CD4-positive, alpha-beta T cell (primary cell): ENCODE measurements at places on chromosomes 4 and X. TPM values are rescaled to one million over a fixed set of nuclear protein-coding genes. Genes with fewer than 3 reads are reported as not detected.

- no peak for DNase-seq
- H3K4me1 ChIP-seq = no peaks in the 10 kb centered on the region
- H3K36me3 ChIP-seq = no peaks in the 10 kb centered on the region
- H3K27ac ChIP-seq = no peak overlapping the region
- no peak overlapping the region for H3K4me3 ChIP-seq
- H3K27me3 ChIP-seq = no peaks in the 10 kb centered on the region
Observed at GRCh38 chr4:138053641-138054301, 188.4 kb downstream of the SLC7A11 start.

DNA sequence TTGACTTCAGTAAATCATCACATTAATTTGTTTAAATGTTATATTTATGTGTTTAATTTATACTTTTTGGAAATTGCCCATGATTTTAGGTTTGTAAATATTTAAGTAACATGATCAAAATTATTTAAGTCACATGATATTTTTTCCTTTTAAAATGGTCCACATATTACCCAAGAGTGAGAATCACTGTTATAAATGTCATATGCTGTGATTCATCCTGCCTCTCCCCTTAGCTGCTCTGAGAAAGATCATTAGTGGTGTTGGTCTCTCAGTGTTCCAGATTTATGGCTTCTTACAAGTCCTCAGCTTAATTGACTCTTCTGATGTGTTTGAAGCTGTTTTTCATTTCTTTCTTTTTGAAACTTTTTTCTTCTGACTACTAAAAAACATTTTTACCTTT is 70.1 kb downstream of the SPANXN4 start:
- H3K27ac ChIP-seq = no peak overlapping the region
- H3K27me3 ChIP-seq = no peaks in the 10 kb centered on the region
- no peak for DNase-seq
- H3K4me3 ChIP-seq = no peak overlapping the region
- H3K36me3 ChIP-seq = no peaks in the 10 kb centered on the region

GRCh38 chrX:41604766-41605543 is 83.8 kb upstream of the GPR34 start:
- H3K4me1 ChIP-seq = no peaks in the 10 kb centered on the region
- no peak overlapping the region for H3K27ac ChIP-seq
- DNase-seq = no peak
- H3K36me3 ChIP-seq = peaks cover 19% of the 10 kb centered on the region
- H3K4me3 ChIP-seq = no peak overlapping the region

DNA sequence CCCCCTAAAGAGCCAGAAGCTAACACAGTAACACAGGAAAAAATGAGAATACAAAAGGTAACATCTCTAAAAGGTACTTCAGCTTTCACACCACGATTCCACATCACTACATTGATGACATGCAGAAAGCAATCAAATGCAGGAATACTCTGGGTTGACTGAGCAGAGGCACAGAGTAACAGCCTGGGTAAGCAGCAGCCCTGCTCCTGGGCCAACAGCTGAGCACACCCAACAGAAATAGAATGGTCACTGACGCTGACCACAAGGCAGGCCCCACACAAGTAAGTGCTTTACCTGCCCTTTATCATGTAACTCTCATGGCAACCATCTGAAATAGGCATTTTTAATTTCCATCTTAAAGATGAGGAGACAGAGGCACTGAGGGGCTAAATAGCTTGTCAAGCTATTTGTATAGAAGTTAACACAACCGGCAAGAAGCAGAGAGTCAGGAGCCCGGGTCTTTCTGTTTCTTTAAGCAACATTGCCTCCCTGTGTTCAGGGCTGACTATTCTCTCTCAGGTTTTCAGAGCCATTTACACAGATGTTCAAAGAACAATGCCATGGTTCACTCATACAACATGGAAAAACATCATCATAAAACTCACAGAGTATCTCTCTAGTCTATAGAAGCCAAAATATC is 168.9 kb downstream of the ZNF674 start:
- no peak overlapping the region for H3K4me3 ChIP-seq
- no peak for DNase-seq
- H3K27ac ChIP-seq = no peak overlapping the region

DNA sequence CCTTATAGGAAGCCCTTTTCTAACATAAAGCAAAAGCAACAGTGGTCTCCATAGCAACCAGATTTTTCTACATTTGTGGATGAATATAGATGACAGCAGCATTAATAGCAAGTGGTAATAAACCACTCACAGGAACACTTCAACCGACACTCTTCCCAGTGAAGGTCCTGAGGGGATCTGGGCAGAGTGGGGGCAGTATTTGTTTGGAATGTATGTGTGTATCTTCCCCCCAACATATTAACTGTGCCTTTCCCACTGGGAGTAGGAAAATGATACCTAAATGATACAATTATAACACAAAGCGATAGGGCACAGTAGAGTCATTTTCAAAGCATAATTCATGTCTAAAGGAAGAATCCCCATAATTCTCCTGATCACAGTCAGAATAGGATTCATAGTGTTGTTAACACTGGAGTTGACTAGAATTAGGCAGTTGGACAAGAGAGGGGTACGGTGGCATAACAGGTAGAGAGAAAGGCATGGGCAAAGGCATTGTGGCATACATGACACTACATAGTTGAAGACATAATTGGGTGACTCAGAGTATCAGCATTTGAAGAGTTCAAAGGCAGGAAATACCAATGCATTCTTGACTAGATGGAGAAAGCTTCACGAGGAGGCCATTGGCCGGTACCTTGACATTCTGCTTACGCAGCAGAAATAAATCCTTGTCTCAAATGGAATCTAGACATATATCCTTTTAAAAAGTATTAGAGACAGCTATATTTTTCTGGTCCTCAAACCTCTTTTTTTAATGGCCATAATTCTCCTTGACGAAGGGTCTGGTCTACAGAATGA is 15.2 kb downstream of the CAPN6 start:
- no peak overlapping the region for H3K4me3 ChIP-seq
- no peaks in the 10 kb centered on the region for H3K27me3 ChIP-seq
- no peaks in the 10 kb centered on the region for H3K36me3 ChIP-seq
- no peak for DNase-seq

DNA sequence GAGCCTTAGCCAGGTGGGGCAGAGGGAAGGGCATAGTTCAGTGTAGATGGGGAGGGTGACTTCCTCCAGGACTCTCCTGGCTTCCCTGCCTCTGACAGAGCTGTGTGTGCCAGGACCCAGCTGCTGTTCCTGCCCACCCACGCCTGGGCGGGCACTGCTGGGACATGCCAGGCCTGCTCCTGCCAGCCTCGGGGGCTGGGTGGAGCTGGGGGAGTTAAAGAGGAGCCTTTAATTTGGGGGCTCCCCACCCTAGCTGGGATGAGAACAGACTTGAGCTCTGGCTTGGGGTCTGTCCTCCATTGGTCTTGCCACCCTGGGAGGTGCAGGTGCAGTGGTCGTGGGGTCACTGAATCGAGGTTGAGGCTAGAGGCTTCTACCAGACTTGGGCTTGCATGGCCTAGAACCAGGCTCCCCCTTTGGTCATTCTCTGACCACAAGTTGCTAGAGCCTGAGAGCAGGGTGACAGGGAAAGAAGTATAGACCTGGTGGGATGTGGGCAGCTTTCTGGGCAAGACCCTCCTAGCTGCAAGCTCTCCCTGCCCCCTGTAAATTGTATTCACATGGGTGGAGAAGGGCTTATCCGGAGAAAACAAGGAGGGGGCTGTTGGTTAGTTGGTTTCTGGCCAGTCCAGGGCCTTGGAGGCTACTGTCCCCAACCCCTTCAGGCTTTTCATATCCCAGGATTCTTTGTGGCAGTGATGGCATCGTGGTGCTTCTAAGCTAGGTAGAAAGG is 5.7 kb downstream of the EFNB1 start:
- no peaks in the 10 kb centered on the region for H3K27me3 ChIP-seq
- peaks cover 26% of the 10 kb centered on the region for H3K4me1 ChIP-seq
- no peak overlapping the region for H3K27ac ChIP-seq
- H3K36me3 ChIP-seq = no peaks in the 10 kb centered on the region
- no peak for DNase-seq

GRCh38 chr4:86717651-86718050 is 123.5 kb downstream of the PTPN13 start:
- H3K36me3 ChIP-seq = no peaks in the 10 kb centered on the region
- no peak overlapping the region for H3K4me3 ChIP-seq
- DNase-seq = no peak
- no peaks in the 10 kb centered on the region for H3K4me1 ChIP-seq
- H3K27ac ChIP-seq = no peak overlapping the region
- no peaks in the 10 kb centered on the region for H3K27me3 ChIP-seq

DNA sequence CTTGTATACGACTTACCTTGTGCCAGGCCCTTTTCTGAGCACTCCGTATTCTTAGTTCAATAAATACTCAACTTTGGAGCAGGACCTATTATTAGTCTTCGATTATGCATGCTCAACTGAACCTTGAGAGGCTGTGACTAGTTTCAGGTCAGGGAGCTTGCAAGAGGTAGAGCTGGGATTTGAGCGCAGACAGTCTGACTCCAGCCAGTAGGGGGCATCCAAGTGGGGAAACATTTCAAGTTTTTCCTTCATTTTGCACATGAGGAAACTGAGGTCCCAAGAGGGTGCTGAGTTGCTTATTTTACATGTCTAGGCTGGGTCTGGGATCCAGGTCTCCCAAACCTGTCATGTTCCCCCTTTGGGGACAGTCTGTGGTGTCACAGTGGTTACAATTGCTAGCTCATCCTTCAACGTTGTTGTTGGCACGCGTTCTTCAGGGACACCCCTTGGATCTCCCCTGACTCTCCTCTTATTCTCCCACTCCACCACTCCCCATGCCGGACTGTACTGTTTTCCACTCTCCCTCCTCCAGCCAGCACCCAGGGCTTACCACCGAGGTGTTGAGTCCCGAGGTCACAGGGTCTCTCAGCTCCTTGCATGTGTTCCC is 6.7 kb upstream of the PRICKLE3 start:
- H3K4me3 ChIP-seq = no peak overlapping the region
- peak; percentile 58 for DNase-seq
- H3K27ac ChIP-seq = no peak overlapping the region
- H3K27me3 ChIP-seq = no peaks in the 10 kb centered on the region

- no peak overlapping the region for H3K4me3 ChIP-seq
- no peaks in the 10 kb centered on the region for H3K4me1 ChIP-seq
- no peaks in the 10 kb centered on the region for H3K27me3 ChIP-seq
- H3K27ac ChIP-seq = no peak overlapping the region
Observed at GRCh38 chrX:1673337-1673736, 58.5 kb downstream of the ASMT start.

DNA sequence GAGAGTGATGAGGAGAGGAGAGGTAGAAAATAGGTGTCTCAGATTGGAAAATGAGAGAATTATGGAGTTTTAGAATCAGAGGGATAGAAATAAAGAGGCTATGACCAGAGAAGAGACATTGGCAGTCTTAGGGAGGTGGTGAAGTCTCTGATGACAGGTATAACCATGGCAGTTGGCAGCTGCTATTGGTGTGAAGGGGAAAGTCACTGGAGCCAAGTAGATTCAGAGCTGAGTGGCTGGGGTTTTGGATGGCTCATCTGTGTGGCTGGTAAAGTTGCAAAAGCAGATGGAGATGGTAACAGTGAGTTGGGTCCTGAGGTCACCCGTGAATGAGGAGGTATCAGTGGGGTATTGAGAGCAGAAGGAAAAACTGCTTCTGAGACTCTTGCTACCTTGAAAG is 46.5 kb downstream of the ANAPC4 start:
- H3K4me3 ChIP-seq = no peak overlapping the region
- DNase-seq = no peak
- H3K27ac ChIP-seq = no peak overlapping the region
- no peaks in the 10 kb centered on the region for H3K27me3 ChIP-seq

- no peaks in the 10 kb centered on the region for H3K27me3 ChIP-seq
- no peak overlapping the region for H3K27ac ChIP-seq
- H3K4me1 ChIP-seq = no peaks in the 10 kb centered on the region
- no peak for DNase-seq
- no peak overlapping the region for H3K4me3 ChIP-seq
Observed at GRCh38 chrX:128759745-128760144, 707.5 kb upstream of the ACTRT1 start.

Gene KCND1
- 1.5 TPM for total RNA-seq

Gene TBC1D25
- total RNA-seq = 30.5 TPM

Gene TCP11X2
- total RNA-seq = not detected
